ENCODE measurements at places on chromosomes 6 and 20.

- DNase-seq: no peak
Observed at GRCh38 chr6:912871-913835, 220.2 kb upstream of the EXOC2 start.

DNA sequence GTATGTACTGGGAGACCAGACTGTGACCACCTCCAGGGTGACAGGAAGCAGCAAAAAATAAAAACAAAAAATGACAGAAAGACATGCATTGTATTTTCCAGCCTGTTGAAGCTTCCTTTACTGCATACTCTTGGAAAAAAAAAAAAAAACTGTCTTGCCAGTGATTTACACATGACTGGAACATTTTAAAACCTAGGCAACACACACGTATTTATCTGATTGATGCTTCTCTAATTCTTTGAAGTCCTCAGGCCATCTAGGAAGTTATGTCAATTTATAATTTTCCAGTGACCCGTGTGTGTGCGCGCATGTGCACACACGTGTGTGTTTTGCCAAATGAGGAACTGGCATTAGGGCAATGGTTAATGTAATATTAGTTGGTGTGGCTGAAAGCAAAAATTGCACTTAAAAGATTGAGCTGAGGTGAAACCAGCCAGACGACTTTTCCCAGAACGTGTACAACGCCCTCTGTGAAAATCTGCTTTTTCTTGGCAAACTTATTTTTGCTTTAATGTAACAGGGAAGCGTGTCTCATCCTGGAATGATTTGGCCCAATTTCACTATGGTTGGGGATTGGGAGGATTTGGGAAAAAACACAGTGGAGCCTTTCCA, 315.2 kb downstream of the TFAP2A start:
- DNase-seq: no peak

DNA sequence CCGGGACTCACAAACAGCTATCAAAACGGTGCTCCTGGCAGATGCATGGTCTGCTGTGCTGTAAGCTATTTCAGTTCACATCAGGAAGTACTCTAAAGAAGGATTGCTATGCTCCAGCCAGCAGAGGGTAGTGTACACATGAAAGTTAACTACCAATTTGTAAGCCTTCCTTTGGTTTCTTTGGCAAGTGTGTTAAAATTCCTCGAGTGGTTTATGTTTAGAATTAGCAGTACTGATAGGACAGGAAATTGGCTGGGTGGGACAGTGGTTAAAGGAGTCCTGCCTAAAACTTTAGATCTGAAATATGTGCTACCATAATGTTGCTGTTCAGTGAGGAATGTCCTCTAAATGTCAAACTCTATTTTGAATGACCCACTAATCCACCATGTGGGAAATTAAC, 47.4 kb downstream of the TRMT11 start:
- DNase-seq: no peak

DNA sequence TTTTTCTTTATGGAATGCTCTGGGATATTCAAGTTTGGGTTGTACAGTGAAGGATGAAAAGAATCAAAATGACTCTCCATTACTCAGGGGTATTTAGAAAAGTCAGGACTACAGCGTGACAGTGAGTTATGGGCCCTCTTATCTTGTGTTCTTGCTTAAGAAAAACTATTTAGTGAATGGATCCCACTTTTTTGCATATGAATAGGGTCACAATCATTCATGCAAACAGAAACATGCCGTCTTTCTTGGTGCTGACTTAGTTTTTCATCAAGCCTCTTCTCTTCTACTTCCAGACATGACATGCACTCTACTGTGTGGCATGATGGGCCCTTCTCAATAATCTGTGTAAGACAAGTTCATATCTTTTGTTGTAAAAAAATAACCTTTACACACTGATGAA, 488.4 kb upstream of the MMS22L start:
- DNase-seq: no peak

GRCh38 chr6:143562143-143562542, 50.6 kb upstream of the FUCA2 start:
- DNase-seq: no peak

- no peak for DNase-seq
Observed at GRCh38 chr20:21325296-21325695, 22.2 kb downstream of the XRN2 start.

- no peak for DNase-seq
Observed at GRCh38 chr6:129750360-129750759, 40.4 kb upstream of the ARHGAP18 start.

DNA sequence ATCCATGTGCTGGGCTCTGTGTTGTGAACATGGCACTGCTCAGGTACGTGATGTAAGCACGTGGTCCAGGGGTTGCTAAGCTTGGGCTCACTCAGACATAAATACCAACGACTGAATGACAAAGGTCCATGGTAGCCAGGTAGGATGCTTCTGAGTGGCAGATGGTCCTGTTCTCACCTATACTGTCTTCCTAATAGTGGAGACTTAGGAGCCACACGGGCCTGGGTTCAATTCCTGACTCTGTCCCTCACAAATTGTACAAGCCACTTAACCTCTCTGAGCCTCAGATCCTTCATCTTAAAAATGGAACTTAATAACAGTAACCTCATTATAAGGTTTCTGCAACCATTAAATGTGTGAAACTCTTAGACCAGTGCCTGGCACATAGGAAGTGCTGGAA, 6.8 kb downstream of the GCM2 start:
- no peak for DNase-seq

- no peak for DNase-seq
Observed at GRCh38 chr20:33309631-33310030, 26.6 kb downstream of the BPIFB1 start.

DNA sequence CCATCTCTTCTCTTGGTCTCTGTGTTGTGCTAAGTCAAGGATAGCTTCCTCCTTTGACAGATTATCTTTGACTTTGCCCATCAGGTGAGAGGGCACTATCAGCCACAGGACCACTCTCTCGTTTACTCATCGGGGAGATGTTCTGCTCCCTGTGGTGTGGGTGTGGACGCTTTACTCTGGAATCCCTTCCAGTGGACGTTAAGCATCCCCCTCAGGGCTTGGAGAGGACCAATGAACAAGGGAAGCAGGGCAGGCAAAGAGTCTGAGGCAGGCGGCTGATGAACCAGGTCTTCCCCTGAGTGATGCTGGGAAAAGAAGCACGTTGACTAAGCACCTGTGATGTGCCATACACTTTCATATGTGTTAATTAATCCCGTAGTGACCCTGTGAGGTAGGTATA, 21.0 kb upstream of the RNF24 start:
- no peak for DNase-seq

- DNase-seq: no peak
Observed at GRCh38 chr6:72865467-72865866, 243.6 kb downstream of the KCNQ5 start.

DNA sequence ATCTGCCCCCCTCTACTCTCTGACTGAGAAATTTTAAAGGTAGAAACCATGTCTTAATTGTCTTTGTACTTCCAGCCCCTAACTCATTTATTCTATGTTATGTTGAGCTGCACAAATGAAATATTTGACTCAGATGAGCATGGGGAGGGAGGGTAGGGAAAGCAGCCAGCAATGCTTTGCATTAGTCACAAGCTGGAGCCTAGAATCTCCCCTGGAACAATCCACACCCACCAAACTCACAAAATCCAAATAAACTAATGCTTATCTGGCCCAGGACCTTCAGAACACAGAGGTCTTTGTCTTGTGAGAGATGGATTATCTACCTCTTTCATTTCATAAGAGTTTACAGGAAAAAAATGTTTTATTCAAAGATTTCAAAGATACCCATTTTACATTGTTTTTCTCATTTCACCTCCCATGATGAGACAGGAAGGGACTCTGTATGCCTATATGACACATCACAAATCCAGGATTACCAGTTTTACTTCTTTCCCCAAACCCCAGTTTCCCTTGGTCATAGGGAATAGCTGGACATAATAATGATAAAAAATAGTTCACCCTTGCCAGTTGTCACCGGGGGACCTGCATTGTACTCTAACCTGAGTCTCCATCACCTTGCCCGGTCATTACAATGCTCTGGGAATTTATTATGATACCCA, 466.9 kb downstream of the KIF16B start:
- no peak for DNase-seq

DNA sequence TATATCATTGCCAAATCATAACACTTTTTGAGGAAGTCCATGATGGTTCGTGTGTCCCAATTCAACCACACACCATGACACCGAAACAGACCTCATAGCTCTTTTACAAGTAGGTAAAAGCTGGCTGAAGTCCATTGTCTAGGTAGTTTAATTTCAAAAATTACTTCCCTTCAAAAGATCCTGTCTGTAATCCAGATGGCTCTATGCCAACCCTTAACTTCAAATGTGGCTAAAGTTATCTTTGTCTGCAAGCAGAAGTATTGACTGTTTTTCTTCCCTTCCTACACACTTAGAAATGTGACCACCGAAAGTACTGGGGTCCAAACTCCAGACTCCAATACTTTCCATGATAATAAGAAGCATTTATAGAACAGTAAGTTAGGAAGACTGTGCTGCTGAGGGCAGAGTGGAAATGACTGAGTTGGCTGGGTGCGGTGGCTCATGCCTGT, 8.3 kb upstream of the TIAM2 start:
- DNase-seq: no peak

DNA sequence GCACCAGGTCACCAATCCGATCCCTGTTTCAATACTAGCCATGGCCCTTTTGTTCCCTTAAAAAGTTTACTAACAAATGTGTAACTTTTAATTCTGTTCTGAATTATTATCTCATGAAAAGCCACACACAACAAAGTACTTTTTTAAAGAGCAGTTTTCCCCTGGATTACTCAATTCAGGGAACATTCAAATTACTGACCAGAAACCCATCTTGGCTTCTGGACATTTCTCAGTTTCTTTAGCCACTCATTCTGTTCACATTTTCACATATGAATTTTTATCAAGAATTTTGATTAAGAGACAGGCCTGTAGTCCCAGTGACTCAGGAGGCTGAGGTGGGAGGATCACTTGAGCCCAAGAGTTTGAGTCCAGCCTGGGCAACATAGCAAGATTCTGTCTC, 47.4 kb downstream of the INSM1 start:
- DNase-seq: no peak

- no peak for DNase-seq
Observed at GRCh38 chr20:3160418-3160817, 753 bp upstream of the FASTKD5 start.

- no peak for DNase-seq
Observed at GRCh38 chr20:4997222-4997621, 4.1 kb downstream of the SLC23A2 start.

- DNase-seq: no peak
Observed at GRCh38 chr6:41157323-41157722, 3.2 kb upstream of the TREML1 start.

All from stimulated activated CD4-positive, alpha-beta T cell treated with anti-CD3 and anti-CD28 coated beads, Interleukin-1b, Interleukin-23, amount 100 ng/mL, for 1 hour (primary cell).